Progenitor cell of endocrine pancreas (in vitro differentiated cells): ENCODE measurements at places on chromosomes 3 and 15. TPM values are rescaled to one million over a fixed set of nuclear protein-coding genes. Genes with fewer than 3 reads are reported as not detected.

- no peaks in the 10 kb centered on the region for H3K27me3 ChIP-seq
- no peaks in the 10 kb centered on the region for H3K36me3 ChIP-seq
- no peak overlapping the region for H3K4me3 ChIP-seq
- H3K4me1 ChIP-seq = no peaks in the 10 kb centered on the region
Measured at GRCh38 chr3:174767853-174768382, 91.2 kb upstream of the NAALADL2 start.

- H3K4me3 ChIP-seq = no peak overlapping the region
- peaks cover 31% of the 10 kb centered on the region for H3K27me3 ChIP-seq
- no peaks in the 10 kb centered on the region for H3K36me3 ChIP-seq
- no peak for DNase-seq
Measured at GRCh38 chr15:66153549-66154415, 99.8 kb downstream of the MEGF11 start.

- H3K4me1 ChIP-seq = no peaks in the 10 kb centered on the region
- peaks cover 8% of the 10 kb centered on the region for H3K27me3 ChIP-seq
- no peak for DNase-seq
- H3K4me3 ChIP-seq = no peak overlapping the region
- H3K36me3 ChIP-seq = no peaks in the 10 kb centered on the region
- H3K27ac ChIP-seq = no peak overlapping the region
Measured at GRCh38 chr3:29898171-29898965, 617.5 kb downstream of the RBMS3 start.

GRCh38 chr3:64686446-64686908 lies 1.3 kb downstream of the ADAMTS9 start:
- H3K4me3 ChIP-seq = peak overlapping the region; percentile 91
- peaks cover 31% of the 10 kb centered on the region for H3K4me1 ChIP-seq
- no peaks in the 10 kb centered on the region for H3K27me3 ChIP-seq
- peak overlapping the region; percentile 96 for H3K27ac ChIP-seq

DNA sequence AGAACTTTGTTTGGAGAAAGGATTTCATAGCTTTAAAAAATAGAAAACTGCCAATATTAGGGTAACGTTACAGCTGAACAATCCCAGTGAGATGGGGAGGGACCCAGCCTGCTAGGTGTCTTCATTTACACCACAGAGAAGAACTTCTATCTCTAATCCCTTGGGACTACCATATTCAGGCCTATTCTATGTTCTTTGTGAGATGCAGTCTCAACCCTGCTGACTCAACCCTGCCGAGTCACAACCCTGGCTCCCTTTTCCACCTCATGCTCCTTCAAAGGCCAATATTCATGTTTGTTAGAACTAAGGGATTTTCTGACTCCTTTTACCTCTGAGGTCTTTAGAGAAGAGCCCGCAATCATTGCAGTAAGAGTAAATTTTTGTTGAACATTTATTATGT lies 350.5 kb downstream of the EPHB1 start:
- no peak overlapping the region for H3K4me3 ChIP-seq
- no peaks in the 10 kb centered on the region for H3K4me1 ChIP-seq
- DNase-seq = no peak
- H3K27ac ChIP-seq = no peak overlapping the region
- peaks cover 9% of the 10 kb centered on the region for H3K27me3 ChIP-seq

DNA sequence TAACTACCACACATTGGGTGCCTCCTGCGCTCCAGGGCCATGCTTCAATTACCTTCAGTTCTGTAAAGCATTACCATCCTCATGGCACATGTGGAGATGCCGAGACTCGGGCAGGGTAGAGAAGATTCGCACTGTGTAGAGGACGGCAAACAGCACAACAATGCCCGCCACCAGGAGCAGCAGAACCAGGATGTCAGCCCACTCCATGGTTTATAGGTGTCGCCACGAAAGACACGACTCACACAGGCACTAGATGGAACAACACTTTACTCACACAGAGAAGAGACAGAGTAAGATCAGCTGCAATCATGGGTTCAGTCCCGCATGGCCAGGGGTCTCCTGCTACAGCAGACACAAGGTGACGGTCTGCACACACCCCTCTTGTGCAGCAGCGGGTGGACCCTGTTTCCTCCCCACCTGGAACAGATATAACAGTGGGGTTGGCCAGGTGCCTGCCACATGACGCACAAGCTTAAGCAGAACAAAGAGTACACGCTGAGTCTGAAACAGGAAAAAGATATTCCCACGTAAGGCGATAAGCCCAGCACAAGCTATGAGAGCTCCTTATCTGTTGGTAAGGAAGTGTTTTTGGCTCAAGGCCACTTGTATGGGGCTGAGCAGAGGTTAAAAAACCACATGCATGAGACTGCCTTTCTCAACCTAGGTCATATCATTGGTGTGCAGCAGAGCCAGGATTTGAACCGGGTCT lies 2.5 kb upstream of the TBC1D21 start:
- no peak overlapping the region for H3K4me3 ChIP-seq
- DNase-seq = no peak
- peaks cover 4% of the 10 kb centered on the region for H3K4me1 ChIP-seq
- peaks cover 52% of the 10 kb centered on the region for H3K27me3 ChIP-seq
- H3K36me3 ChIP-seq = no peaks in the 10 kb centered on the region

DNA sequence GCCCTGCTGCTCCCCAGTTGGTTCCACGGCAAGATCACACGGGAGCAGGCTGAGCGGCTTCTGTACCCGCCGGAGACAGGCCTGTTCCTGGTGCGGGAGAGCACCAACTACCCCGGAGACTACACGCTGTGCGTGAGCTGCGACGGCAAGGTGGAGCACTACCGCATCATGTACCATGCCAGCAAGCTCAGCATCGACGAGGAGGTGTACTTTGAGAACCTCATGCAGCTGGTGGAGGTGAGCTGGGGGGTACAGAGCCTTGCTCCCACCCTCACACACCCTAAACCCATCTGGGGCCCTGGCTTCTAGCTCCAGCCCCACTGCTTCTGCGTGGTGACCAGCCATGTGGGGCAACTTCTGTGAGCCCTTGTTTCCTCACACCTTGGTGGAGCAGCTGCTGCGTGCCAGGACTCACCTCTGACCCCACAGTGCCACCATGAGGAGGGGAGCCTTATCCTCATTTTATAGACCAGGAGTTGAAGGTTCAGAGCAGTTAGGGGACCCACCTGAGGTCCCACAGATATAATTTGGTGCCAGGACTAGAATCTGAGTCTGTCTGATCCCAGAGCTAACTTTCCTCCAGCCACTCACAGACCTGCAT lies 13.3 kb upstream of the LMAN1L start:
- DNase-seq = no peak
- no peak overlapping the region for H3K4me3 ChIP-seq
- peaks cover 7% of the 10 kb centered on the region for H3K36me3 ChIP-seq
- H3K27me3 ChIP-seq = no peaks in the 10 kb centered on the region
- no peak overlapping the region for H3K27ac ChIP-seq

- no peak overlapping the region for H3K4me3 ChIP-seq
- DNase-seq = no peak
Measured at GRCh38 chr3:53084310-53085001, 38.6 kb upstream of the SFMBT1 start.

GRCh38 chr15:85623315-85624049 lies 171.2 kb downstream of the KLHL25 start:
- H3K4me1 ChIP-seq = peaks cover 20% of the 10 kb centered on the region
- DNase-seq = no peak
- H3K4me3 ChIP-seq = no peak overlapping the region
- no peaks in the 10 kb centered on the region for H3K27me3 ChIP-seq
- peaks cover 3% of the 10 kb centered on the region for H3K36me3 ChIP-seq

DNA sequence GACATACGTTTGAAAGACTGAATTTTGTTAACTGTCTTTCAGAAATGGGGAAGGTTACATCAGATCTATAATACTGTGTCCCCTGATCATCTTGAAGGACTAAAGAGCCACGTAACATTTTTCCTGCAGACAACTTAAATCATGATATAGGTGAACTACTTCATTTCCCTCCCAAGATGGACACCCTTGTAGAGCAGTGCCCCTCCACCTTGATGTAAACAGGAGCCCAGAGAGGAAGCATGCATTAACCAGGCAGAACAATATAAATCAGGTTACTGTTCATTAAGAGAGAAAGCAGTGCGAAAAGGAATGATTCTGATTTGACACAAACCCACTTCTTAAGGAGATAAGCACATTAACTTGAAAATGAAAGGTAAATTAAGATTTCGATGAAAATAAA lies 36.1 kb downstream of the USP3 start:
- no peak overlapping the region for H3K4me3 ChIP-seq
- no peak for DNase-seq
- no peaks in the 10 kb centered on the region for H3K27me3 ChIP-seq

DNA sequence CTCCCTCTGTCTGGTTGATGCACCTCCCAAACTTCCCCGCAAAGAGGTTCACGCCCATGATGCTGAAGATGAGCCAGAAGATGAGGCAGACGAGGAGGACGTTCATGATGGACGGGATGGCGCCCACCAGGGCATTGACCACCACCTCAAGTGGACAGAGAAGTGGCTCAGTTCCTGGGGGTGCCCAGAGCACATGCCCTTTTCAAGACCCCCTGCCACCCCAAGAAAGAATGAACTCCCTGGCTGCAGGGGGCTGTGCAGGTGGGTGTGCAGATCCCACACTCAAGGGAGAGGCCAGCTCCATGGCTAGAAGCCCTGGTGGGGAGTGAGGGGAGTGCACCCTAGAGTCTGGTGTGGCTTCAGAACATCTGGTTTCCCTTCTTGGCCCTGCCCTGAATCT lies 64.1 kb downstream of the EXOG start:
- no peaks in the 10 kb centered on the region for H3K36me3 ChIP-seq
- DNase-seq = no peak
- no peak overlapping the region for H3K4me3 ChIP-seq
- no peaks in the 10 kb centered on the region for H3K4me1 ChIP-seq
- no peaks in the 10 kb centered on the region for H3K27me3 ChIP-seq

DNA sequence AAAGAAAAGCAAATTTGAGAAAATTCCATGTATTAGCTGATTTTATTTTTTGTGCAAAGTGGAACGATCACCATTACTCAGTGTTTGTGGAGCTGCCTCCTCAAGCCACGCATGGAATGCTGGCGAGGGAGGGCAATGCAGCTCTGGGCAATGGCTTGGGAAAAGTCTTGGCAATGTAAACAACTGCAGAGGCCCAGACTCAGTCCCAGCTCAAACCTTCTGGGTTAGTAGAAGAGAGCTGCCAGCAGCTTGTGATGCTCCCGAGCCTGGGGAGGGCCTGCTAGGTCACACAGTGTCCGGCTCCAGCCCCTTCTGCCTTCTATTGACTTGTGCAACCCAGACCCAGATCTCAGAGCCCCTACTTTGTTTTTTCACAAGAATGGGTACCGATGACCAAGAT lies 4.3 kb downstream of the EPHB1 start:
- peaks cover 69% of the 10 kb centered on the region for H3K27me3 ChIP-seq
- no peak overlapping the region for H3K27ac ChIP-seq
- H3K4me1 ChIP-seq = peaks cover 16% of the 10 kb centered on the region
- H3K36me3 ChIP-seq = no peaks in the 10 kb centered on the region

DNA sequence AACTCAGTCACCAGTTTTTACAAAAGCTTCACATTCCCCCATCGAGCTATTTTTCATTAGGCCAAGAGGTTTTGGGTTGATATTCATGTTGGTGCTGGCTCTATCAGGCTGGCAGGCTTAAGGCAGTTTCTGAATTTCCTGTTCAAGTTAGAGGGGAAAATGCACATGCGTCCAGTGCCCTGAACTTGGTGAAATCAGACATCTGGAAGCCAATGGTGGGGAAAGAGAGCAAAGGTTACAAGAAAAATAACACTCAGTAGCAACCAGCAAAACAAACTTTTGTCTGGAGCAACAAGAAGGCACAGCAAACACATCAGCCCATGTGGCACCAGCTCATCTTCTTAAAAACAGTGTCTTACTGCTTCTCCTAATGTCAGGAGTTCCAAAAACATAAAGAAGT lies 155.6 kb upstream of the TSC22D2 start:
- H3K27ac ChIP-seq = peak overlapping the region; percentile 45
- no peak for DNase-seq
- no peaks in the 10 kb centered on the region for H3K27me3 ChIP-seq
- peaks cover 29% of the 10 kb centered on the region for H3K4me1 ChIP-seq

- H3K4me3 ChIP-seq = no peak overlapping the region
- peaks cover 14% of the 10 kb centered on the region for H3K27me3 ChIP-seq
Measured at GRCh38 chr3:13528217-13528867, 20.6 kb upstream of the FBLN2 start.

DNA sequence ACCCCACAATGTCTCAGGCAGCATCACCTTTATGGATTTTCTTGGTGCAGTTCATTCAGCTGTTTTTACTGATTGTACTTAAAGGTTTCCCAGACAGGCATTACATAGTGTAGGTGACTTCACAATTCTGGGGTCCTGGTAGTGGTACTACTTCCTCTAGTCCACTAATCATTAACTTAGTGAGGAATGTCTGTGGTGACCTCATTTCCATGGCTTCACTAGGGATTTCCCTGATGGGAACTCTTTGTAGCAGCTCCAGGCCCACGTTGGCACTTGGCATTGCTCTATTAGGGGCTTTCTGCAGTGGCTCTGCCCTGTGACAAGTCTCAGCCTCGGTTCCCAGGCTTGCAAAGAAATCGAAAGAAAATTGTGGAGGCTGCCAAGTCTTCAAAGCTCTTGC lies 48.1 kb upstream of the NPAP1 start:
- DNase-seq = no peak
- no peaks in the 10 kb centered on the region for H3K27me3 ChIP-seq
- peaks cover 4% of the 10 kb centered on the region for H3K36me3 ChIP-seq
- H3K27ac ChIP-seq = no peak overlapping the region
- H3K4me3 ChIP-seq = no peak overlapping the region
- no peaks in the 10 kb centered on the region for H3K4me1 ChIP-seq

DNA sequence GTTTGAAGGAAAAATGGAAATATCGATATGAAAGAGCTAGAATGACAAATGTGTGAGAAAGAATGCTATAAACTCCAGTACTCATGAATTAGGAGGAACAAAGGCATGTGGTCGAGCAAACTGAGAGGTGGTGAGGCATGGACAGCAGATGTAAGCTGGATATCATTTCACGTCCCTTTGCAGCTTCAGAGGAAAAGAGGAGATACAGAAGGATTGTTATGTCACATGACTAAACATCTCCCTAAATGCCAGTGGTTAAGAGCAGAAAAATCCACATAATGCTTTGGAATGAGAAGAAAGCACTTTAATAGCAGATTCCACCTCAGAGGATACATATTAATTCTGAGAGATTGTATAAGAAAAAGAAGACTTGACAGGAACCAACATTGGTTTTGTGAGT lies 248.7 kb downstream of the ZIC4 start:
- no peaks in the 10 kb centered on the region for H3K36me3 ChIP-seq
- no peaks in the 10 kb centered on the region for H3K4me1 ChIP-seq
- H3K27ac ChIP-seq = no peak overlapping the region
- no peak overlapping the region for H3K4me3 ChIP-seq
- no peak for DNase-seq

GRCh38 chr3:123805101-123805500 lies 79.0 kb downstream of the MYLK start:
- DNase-seq = no peak
- H3K4me1 ChIP-seq = no peaks in the 10 kb centered on the region
- H3K4me3 ChIP-seq = no peak overlapping the region

GRCh38 chr15:92091155-92091734 lies 237.7 kb downstream of the SLCO3A1 start:
- peaks cover 12% of the 10 kb centered on the region for H3K27me3 ChIP-seq
- H3K27ac ChIP-seq = no peak overlapping the region
- H3K36me3 ChIP-seq = no peaks in the 10 kb centered on the region
- H3K4me3 ChIP-seq = no peak overlapping the region

- H3K4me3 ChIP-seq = no peak overlapping the region
- no peak for DNase-seq
- H3K27ac ChIP-seq = no peak overlapping the region
- H3K27me3 ChIP-seq = no peaks in the 10 kb centered on the region
- peaks cover 53% of the 10 kb centered on the region for H3K4me1 ChIP-seq
Measured at GRCh38 chr3:134059671-134060560, 30.2 kb upstream of the SLCO2A1 start.

A4GNT gene
- 3.1 and 3.4 TPM in 2 replicates for total RNA-seq

SERINC4 gene
- 0.33 and 0.36 TPM in 2 replicates for total RNA-seq

ALG1L2 gene
- total RNA-seq = 3.5 and 3.9 TPM in 2 replicates

LYZL4 gene
- not detected in 2 replicates for total RNA-seq

FGF7 gene
- total RNA-seq = 0.24 TPM in 1 of 2 replicates, not detected in the other
